ENCODE measurements at places on chromosomes 3 and 15.

DNA sequence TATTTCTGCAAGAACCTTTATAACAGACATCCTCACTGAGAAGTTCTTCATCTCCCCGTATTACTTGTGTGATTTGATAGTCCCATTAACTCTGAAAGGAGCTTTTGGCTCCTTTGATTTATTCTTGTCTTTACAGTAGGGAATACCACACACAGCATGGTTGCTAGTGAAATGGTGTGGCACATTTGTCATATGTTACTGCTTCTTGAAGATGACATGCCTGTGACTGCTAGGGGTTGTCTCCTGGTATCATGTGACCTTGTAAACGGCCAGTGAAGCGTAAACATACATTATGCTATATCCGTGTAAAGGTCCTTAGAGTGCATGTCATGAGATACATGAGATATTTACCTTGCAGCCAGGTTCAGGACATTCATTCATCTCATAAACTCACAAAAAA is 197.9 kb downstream of the RYR3 start:
- DNase-seq: no peak

GRCh38 chr15:56659197-56659596 is 74.1 kb downstream of the ZNF280D start:
- no peak for DNase-seq

DNA sequence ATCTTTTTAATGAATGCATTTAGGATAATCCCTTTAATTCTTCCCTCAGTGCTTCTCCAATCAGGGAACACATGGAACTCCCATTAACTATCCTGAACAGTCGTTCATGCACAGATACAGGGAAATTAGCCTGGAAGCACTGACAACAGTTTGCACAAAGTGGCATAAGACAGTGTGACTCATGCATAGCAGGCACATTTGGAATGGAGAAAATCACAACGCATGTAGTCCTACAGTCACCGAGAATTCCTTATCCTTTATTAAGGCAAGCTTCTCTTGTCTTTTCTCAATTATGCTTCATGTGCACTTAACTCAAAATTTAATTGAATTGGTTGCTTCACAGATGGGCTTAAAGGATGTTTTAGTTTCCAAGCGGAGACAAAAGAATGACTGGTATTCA is 155.0 kb upstream of the CRBN start:
- DNase-seq: no peak

DNA sequence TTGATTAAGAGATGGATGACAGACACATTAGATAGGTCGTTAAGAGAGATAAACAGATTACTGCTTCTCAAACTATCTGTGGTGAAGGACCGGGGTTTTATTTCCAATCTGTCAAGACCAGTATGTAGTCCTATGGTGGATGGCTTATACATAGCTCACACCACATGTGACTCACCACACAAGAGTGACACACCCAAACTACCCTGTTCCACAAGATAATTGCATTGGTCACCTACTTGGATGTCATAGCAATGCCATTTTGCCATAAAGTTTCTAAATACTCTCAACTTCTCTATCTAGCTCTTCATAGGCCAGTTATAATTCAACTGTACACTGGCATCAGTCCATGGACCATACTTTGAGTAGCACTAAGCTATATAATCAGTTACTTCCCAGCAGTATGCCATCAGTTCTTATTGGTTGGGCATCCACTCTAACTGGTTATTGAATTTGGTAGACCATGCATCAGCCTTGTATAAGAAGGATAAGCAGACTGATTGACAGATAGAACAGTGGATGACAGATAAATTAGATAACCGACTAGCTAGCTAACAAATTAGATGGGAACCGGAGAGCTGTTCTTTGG is 11.6 kb downstream of the WWTR1 start:
- no peak for DNase-seq

DNA sequence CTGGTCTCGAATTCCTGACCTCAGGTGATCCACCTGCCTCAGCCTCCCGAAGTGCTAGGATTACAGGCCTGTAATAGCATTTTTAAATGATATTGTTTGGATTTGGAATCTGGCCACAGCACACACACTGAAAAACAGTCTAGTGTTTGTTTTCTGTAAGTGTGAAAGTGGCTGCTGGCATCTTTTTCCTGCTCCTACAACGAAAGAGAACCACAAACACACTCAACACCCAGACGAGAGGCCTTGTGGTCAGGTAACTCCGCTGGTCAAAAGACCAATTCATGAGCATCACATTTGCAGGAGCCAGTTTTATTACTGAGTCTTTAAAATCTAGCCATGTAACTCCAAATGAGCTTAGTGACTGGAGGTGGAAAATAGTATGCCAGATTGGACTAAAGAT is 50.2 kb downstream of the IMPG2 start:
- no peak for DNase-seq

DNA sequence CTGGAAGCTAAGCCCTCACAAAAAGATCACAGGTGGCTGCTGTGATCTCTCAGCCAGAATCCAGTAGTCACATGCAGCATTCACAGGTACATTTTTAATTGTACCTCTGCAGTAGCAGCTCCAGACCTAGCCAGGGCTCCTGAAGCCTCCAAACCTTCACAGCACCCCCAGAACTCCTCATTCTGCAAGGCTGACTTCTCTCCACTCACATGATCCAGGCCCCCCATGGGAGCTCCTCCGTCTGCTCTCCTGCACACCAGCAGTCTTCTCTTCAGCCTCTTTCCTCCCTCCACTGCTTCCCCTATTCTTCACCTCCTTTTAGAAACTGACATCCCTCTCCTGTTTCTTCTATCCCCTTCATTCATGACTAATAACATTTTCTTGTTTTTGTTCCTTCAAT is 13.2 kb upstream of the CPEB1 start:
- DNase-seq: no peak

- peak; percentile 46 for DNase-seq
These were observed 1.7 kb downstream of the CMTM8 start for GRCh38 chr3:32240159-32240545.

DNA sequence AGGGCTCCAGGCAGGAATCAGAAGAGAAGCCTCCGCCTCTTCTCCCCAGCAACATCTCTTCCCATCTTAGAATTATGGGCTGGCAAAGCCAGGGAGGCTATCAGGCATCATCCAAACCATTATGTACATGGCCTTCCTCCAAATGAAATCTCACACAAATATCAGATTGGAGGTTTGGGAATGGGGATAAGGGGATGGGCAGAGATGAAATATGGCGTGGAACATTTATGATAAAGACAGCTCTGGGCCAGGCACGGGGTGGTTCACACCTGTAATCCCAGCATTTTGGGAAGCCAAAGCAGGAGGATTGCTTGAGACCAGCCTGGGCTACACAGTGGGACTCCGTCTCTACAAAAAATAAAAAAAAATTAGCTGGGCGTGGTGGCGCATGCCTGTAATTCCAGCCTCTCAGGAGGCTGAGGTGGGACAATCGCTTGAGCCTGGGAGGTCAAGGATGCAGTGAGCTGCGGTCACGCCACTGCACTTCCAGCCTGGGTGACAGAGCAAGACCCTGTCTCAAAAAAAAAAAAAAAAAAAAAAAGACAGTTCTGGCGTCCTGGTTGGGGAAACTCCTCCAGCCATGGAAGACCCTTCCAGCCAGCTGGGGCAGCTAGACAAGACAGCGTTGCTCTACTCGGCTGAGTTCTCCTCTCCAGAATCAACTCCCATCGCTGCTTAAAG is 36.6 kb downstream of the CPN2 start:
- DNase-seq: no peak

DNA sequence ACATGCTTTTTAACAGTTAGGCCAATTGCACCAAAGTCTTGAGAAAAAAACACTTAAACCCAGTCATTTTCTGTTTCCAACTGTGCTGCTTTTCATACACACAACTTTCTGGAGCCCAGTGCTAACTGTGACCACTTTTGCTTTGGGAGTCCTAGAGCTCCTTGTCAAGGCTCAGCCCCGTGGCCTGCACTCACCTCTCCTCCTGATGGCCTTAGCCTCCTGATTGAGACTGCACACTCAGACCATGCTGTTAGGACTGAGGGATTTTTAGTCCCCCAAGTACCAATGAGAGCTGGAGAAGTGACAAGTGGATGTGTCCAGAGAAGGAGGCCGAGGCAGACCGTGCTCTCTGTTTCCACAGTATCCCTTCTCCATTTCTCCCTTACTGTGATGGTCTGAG is 15.2 kb upstream of the RARRES1 start:
- no peak for DNase-seq

DNA sequence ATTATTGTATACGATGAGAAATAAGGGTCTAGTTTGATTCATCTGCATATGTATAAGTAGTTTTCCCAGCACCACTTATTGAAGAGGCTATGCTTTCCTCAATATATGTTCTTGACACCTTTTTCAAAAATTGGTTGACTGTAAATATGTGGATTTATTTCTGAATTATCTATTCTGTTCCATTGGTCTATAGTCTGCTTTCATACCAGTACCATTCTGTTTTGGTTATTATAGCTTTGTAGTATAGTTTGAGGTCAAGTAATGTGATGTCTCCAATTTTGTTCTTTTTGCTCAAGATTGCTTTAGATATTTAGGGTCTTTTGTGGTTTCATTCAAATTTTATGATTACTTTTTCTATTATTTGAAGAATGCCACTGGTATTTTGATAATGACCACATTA is 103.8 kb upstream of the LIPC start:
- DNase-seq: no peak

DNA sequence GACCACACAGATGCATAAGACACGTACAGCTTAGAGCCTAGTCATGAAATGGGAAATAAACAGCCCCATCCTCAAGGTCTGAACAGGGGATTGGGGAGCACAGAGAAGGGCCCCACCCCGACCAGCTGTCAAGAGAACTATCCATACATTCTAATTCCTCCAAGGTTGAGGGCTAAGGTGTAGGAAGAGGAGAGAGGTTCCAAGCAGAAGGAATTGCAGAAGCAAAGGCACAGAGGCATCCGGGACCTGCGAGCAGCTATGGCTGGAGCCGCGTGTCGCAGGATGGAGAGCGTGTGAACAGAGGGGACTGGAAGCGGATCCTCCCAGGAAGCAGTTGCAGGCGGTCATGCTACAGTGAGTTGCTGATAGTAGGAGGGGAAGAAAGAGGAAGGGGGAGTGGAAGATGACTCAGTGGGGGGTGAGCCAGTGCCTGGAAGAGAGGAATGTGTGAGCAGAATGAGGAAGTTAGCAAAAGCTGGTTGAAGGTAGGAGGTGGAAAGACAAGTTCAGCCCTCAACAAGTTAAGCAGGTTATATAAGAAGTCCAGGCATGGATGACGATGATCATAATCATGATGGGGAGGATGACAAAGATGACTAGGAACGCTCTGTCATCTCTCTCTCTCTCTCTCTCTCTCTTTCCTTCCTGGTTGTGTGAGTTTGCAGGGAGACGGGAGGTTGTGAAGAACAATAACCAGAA is 89.7 kb downstream of the LIPC start:
- peak; percentile 5 for DNase-seq

GRCh38 chr15:61702224-61703020 is 357.8 kb downstream of the VPS13C start:
- DNase-seq: no peak

GRCh38 chr15:66851311-66852063 is 149.5 kb downstream of the SMAD6 start:
- DNase-seq: peak; percentile 77

GRCh38 chr3:184142199-184142598 is 7.0 kb downstream of the EIF2B5 start:
- no peak for DNase-seq

DNA sequence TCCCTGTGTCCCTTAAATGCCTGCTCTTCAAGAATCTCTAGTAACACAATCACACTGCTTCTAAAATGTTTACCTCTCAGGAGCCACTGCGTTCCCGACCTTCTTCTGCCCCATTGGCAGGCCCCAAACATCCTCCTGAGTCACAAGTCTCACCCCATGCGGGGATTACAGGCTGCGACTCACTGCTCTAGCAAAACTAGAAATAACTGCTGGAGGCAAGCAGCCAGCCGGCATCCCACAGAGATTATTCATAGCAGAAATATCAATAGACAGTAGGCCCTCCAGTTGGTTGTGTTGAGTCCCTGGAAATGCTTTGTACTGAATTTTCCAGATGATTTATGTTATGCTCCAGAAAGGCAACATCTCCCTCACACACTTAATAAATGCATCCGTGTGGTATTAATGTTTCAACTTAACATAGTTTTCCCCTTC is 64.8 kb downstream of the RFTN1 start:
- DNase-seq: peak; percentile 55

DNA sequence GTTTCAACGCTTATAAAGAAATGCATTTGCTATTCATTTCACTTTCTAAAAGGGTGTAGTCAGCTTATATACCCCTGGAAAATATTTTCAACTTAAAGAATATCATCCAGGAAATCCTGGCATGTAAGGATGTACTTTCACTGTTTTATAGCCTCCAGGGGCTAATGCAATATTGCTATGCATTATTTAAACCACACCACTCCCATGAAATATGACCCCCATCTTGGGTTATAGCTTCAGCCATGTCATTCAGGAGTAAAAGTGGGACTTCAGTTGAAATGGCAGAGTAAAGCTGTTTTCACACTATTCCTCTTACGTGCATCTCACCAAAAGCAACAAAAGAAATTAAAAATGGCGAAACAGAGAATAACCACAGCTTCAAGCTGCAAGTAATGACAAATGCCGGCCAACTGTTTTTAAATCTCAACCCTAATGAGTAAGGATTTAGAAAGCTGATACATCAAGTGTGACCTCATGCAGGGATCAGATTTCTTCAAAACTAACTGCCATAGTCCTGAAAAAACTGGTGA is 84.5 kb downstream of the COL6A6 start:
- no peak for DNase-seq

Measured in kidney capillary endothelial cell (primary cell).